ENCODE measurements at places on chromosomes 7 and 10. TPM values are rescaled to one million over a fixed set of nuclear protein-coding genes. Genes with fewer than 3 reads are reported as not detected.

Gene IL2RA
- not detected for total RNA-seq

Gene GLRX3
- 59.2 TPM for total RNA-seq

Gene ZNF467
- 2.6 TPM for total RNA-seq

Gene OR2A42
- 0.44 TPM for total RNA-seq

Gene SPDYE2B
- not detected for total RNA-seq

Gene PNLIPRP1
- 2.0 TPM for total RNA-seq

Gene FZD1
- 3.1 TPM for total RNA-seq

Gene VCL
- 79.4 TPM for total RNA-seq

Gene CYP3A7
- total RNA-seq = not detected

Gene C10orf143
- 0.98 TPM for total RNA-seq
